ENCODE measurements at places on chromosomes 5 and 9.

GRCh38 chr9:98256756-98257155 lies 1.3 kb upstream of the TBC1D2 start:
- peak; percentile 33 for DNase-seq

DNA sequence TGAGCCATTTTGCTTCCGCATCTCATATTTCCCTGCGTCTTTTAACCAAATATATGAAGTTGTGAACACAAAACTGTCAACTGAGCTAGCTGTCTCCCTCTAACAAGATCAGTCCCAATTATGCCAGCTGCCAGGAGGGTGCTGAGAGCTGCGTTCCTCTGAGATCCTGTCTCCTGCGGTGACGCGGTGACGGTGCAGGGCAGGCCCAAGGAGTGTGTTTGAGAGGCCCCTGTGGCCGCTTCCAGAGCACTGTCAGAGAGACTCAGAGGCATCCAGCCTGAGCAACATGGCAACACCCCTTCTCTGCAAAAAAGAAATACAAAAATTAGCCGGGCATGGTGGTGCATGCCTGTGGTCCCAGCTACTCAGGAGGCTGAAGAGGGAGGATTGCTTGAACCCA lies 126.3 kb upstream of the FOXD4L5 start:
- no peak for DNase-seq

- DNase-seq = no peak
Measured at GRCh38 chr9:127293767-127294166, 29.2 kb downstream of the GARNL3 start.

DNA sequence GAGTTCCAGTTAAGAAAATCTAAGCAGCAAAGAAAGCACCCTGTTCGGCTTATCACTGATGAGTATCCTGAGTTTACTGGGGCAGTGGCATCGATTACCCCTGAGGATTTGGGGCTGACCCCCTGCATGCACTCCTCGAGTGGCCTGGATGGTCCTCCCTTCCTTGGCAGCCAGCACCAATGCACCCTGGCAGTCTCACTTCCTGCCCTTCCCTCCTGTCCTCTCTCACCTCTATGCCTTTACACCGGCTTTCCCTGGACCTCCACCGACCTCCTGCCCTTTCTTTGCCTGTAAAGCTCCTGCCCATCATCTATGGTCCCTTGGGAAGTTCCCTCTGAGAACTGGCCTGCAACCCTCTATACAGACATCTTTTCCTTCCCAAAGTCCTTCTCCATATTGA lies 97.1 kb downstream of the TTLL11 start:
- DNase-seq = no peak

DNA sequence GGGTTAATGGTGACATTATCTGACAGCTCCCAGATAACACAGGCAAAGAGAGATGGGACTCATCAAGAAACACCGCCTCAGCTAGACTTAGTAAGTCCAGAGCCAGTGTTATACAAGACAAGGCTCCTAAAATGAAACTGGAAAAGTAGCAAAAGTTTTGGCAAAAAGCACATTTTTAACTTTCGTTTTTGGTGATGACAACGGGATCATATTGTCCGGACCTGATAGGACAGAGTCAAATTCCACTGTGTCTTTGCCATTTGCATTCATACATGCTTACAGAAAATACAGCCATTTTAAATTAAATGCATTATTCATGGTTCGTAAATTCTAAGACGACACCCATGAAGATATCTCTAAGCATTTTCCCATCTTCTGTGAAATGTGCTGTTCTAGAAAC lies 152.1 kb downstream of the CRB2 start:
- no peak for DNase-seq

DNA sequence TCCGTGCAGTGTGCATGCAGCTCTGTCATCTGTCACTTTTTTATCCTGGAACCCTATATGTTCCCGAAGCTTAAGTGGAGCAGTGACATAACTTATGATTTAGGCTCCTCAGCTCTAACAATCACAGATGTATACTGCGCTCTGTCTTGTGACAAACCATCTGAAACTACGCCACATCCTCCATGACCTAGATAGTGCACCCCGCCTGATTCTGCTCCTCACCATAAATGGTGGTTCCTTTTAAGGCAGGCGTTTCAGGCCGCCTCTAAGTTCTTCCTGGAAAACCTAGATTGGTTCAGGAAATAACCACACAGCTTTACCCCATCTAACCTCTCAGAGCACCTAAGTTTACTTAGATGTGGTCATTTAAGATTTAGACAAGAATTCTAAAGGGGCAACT lies 372.0 kb downstream of the CDH10 start:
- DNase-seq = no peak

GRCh38 chr5:78895616-78896015 lies 89.5 kb downstream of the ARSB start:
- no peak for DNase-seq

- DNase-seq = peak; percentile 50
Measured at GRCh38 chr9:126506361-126507317, 107.1 kb upstream of the LMX1B start.

GRCh38 chr5:36593867-36594266 lies 12.5 kb upstream of the SLC1A3 start:
- DNase-seq = no peak

- DNase-seq = no peak
Measured at GRCh38 chr9:3526997-3527940, 1.5 kb upstream of the RFX3 start.

DNA sequence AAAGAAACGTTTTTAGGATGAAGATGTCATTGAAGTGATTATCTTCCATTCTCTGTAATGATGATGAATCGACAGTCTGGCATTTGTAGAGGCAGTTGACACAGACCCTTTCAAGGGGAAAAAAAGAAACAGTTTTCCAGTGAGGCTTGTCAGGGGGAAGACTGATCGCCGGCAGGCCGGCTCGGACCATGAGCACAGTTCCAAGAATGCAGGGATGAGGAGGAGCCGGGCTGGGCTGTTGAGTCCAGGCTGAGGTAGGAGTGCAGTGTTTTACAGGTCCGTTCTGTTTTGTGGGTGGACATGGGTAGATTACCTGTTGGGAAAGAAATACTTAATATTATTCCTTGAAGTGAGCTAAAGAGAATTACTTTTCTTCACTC lies 194.6 kb downstream of the AOPEP start:
- DNase-seq = no peak

GRCh38 chr5:117318528-117318927 lies 743.9 kb upstream of the SEMA6A start:
- DNase-seq = peak; percentile 15

- DNase-seq = no peak
Measured at GRCh38 chr5:109998726-109999125, 309.0 kb downstream of the MAN2A1 start.

DNA sequence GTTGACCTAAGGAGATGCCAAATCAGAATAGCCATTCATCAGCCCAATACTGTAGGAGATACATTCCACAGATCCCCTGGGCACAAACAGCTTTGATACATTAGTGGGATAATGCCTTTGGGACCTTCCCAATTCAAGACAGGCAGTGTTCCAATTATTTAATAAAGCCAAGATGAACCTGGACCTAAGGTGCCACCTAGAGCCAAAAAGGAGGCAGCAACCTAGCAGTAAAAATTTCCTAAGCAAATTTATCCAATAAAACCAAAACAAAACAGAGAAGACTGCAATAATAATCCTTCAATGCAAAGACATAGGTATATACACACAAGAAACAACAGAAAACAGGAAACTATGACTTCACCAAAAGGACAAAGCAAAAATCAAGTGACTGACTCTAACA lies 253.0 kb downstream of the HINT1 start:
- DNase-seq = peak; percentile 7

DNA sequence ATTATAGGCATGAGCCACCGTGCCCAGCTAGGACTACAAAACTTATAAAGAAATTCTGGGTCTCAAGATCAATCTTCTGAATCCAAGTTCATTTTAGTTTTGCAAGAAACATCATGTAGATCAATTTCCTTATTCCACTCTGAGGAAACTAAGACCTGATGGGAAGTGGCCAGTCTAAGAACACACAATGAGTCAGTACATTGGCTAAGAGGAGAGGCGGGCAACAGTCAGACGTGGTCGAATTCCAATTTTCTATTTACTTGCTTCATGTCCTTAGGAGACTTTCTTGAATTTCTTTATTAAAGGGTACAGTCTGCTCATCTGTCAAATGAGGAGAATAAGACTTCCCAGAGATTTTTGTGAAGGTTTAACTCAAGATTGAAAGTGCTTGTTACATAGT lies 432.1 kb upstream of the BRINP1 start:
- DNase-seq = no peak

DNA sequence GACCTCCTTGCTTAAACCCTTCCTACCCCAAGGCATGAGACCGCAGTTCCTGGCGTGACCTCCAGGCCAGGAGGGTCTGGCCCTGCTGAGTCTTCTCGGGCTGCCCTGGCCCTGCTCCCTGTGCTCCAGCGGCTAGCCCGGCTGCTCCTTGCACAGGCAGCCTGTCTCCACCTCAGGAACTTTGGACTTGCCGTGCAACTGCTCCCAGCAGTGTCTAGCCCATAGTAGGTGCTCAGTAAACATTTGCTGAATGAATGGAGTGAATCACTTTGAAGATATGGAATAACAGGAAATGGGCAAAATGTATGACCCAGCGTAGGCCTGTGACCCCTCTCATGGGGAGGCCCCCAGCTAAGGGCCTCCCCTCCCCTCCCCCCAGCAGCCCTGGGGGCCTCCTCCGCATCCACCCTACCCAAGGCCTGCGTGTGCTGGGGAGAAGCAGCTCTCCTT lies 127.1 kb downstream of the ZNF354C start:
- DNase-seq = peak; percentile 91

DNA sequence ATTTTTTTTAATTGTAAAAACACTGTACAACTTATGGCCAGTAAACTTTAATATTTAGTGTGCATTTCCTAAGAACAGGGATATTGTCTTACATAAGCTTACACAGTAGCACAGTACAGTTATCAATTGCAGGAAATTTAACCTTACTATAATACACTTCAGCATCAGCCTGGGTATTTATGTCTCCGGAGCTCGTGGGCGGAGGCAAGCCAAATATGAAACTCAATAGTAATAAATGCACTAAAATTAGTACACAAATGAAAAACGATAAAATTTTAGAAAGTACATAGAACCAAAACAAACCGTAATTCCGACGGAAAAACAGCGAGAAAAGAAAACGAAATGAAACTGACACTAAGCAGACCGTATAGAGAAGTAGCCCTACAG lies 91.2 kb downstream of the ANXA2R start:
- DNase-seq = no peak

GRCh38 chr5:30103452-30104202 lies 1089.9 kb upstream of the CDH6 start:
- DNase-seq = no peak

GRCh38 chr5:176658007-176658599 lies 10.8 kb downstream of the TSPAN17 start:
- peak; percentile 93 for DNase-seq

DNA sequence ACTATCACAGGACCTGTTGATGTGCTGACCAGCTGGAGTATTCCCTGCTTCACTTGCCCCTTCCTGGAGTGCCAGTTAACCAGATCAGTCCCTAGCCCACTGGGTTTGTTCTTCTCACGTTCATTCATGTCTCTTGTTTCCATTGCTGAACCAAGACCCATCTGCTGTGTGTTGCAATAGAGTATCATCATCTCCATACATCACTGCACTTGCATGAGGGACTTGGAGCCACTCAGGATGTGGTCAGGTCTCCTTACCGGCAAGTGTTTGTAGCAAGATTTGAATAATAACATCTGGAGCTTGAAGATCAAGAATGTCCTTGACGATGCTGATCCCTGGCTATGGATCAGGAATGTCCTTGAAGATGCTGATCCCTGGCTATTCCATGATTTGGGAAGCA lies 358.6 kb downstream of the IRX1 start:
- no peak for DNase-seq

DNA sequence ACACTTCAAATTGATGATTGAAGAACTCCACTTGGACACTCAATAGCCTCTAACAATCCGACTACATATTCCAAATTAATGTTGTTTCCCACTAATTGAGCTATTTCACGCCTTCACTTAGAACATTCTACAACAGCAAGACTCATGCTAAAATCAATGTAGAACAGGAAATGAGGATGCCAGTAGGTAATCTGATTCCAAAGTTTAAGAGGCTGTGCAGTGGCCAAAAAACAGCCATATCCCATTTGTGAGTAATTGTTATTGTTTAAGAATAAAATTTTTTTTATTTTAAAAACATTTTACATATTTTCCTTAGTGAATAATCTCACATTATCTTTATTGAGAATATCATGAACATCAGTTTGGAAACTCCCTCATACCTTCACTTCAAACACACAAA lies 35.7 kb upstream of the GHR start:
- DNase-seq = no peak

DNA sequence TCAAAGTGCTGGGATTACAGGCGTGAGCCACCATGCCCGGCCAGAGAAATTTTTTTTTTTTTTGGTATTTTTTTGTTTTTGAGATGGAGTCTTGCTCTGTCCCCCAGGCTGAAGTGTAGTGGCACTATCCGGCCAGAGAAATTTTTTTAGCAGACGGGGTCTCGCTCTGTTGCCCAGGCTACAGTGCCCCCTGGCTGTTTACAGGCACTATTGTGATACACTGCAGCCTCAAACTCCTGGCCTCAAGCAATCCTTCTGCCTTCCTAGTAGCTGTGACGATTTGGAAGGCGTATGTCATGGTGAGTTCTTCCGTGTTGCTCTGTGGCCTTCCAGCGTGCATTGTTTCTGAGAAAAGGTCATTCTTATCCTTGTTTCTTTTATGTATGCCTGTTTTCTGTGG lies 47.5 kb downstream of the CNOT6 start:
- DNase-seq = no peak

- no peak for DNase-seq
Measured at GRCh38 chr5:121029536-121030245, 565.6 kb downstream of the PRR16 start.

DNA sequence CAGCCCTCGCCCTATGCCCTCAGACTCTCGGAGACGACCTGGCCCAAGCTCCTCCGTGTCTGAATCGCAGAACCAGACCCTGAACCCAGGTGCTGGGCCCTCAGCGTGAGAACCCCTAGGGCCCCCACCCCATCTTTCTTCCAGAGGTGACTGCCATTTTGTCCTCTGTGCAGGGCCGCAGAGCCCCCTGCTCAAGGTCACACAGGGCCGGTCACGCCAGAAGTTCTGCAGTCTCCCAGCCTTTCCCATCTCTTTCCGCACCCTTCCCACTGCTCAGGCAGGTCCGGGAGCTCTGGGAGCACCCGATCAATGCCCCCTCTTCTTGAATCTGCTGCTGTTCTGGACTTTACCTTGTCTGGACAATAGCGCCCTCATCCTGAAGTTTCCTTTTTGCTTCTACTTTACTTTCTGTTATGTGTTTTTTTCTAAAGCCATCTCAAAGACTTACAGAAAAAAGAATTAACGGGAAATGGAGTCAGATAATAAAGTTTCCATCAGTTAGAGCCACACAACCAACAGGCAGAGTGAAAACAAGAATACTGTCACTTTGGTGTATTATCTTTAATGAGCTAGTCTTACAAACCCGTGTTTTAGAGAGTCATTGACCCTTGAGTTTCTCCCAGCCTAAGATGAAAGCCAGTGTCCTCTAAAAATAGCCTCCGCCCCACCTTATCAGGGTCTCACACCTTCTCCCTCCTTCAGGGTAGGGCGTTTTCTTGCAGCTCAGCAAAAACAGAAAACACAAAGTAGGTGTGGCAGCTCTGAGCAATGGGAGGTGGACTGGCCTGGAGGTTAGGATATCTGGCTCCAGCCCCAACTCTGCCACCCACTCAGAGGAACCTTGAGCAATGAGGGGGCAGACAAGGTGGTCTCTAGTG lies 1.8 kb downstream of the TMOD1 start:
- peak; percentile 57 for DNase-seq
